BJ (cell line): ENCODE measurements at places on chromosomes 2 and 18. TPM values are rescaled to one million over a fixed set of nuclear protein-coding genes. Genes with fewer than 3 reads are reported as not detected.

Gene MYCN
- not detected in 2 replicates for polyA plus RNA-seq

Gene PPP1R1C
- polyA plus RNA-seq: 0.21 and 0.27 TPM in 2 replicates

Gene SLC11A1
- polyA plus RNA-seq: 0.05 and 0.23 TPM in 2 replicates

Gene QPCT
- 15.9 and 18.1 TPM in 2 replicates for polyA plus RNA-seq

Gene RAB6D
- polyA plus RNA-seq: not detected in 2 replicates

Gene ACOXL
- not detected in 2 replicates for polyA plus RNA-seq

Gene INHA
- 0.94 and 1.5 TPM in 2 replicates for polyA plus RNA-seq

Gene CHMP1B
- 21.2 and 26.3 TPM in 2 replicates for polyA plus RNA-seq

Gene RIT2
- not detected in 2 replicates for polyA plus RNA-seq

Gene REG3A
- polyA plus RNA-seq: not detected in 2 replicates

Gene HOXD4
- 0.12 and 0.28 TPM in 2 replicates for polyA plus RNA-seq

Gene NYAP2
- polyA plus RNA-seq: not detected in 2 replicates

Gene SP9
- not detected in 2 replicates for polyA plus RNA-seq

Gene SGPP2
- polyA plus RNA-seq: not detected in 2 replicates

Gene SNED1
- polyA plus RNA-seq: 1.8 and 3.9 TPM in 2 replicates

Gene PTPRN
- polyA plus RNA-seq: 3.2 and 7.0 TPM in 2 replicates

Gene CCDC141
- not detected in 2 replicates for polyA plus RNA-seq

Gene MC4R
- not detected in 2 replicates for polyA plus RNA-seq

Gene IKZF2
- polyA plus RNA-seq: 2.4 and 2.9 TPM in 2 replicates

Gene UGT1A9
- not detected in 2 replicates for polyA plus RNA-seq

Gene ERICH2
- polyA plus RNA-seq: not detected in 2 replicates

Gene CEP192
- 13.3 and 17.0 TPM in 2 replicates for polyA plus RNA-seq

Gene CERS6
- 1.6 and 3.5 TPM in 2 replicates for polyA plus RNA-seq

Gene CTNNA2
- 0.22 TPM in 1 of 2 replicates, not detected in the other for polyA plus RNA-seq

Gene IL36G
- not detected in 2 replicates for polyA plus RNA-seq

Gene FBXO41
- polyA plus RNA-seq: 1.9 and 2.4 TPM in 2 replicates

Gene DTNA
- 4.9 and 5.5 TPM in 2 replicates for polyA plus RNA-seq

Gene POTEF
- polyA plus RNA-seq: not detected in 2 replicates

Gene G6PC2
- polyA plus RNA-seq: not detected in 2 replicates

Gene GALNT13
- polyA plus RNA-seq: not detected in 2 replicates

Gene GPR75
- polyA plus RNA-seq: 1.5 TPM in 2 replicates

Gene TSPYL6
- not detected in 2 replicates for polyA plus RNA-seq

Gene CD207
- not detected in 2 replicates for polyA plus RNA-seq

Gene KCNJ3
- polyA plus RNA-seq: 3.2 and 5.4 TPM in 2 replicates

Gene CFAP210
- not detected in 2 replicates for polyA plus RNA-seq

Gene C2orf80
- polyA plus RNA-seq: not detected in 2 replicates

Gene CBLN2
- polyA plus RNA-seq: not detected in 2 replicates

Gene NEB
- polyA plus RNA-seq: under 0.01 and 0.01 TPM in 2 replicates
